ENCODE measurements at places on chromosomes 3 and 15.

DNA sequence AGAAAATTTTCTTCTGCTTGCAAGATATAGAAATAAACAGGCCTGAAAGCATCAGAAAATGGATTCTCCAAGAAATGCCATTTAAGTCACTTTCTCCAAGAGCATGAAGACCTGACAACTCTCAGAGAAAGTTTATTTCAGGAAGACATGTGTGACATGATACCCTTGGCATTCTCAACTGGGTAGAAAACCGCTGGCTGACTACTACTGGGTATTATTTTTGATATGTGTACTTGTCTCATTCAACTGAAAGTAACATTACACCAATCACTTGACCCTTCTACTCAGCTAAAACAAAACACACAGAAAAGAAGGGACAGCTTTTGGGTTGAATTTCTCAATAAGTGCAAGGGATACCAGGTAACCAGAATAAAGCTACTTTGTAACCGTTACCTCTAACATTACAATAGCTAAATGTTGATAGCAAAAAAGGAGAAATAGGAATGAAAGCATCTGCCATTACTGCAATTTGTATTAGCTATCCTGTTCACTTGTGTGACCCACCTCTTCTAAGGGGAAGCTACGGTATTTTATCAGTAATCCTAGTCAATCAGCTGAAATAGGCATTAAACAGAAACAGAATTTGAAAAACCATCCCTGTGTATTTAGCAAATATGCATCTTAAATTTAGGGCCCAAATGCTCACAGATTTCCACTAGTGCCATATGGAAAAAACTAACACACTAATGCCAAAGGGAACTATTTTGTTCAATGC is 7.3 kb downstream of the TRA2B start:
- DNase-seq = no peak

DNA sequence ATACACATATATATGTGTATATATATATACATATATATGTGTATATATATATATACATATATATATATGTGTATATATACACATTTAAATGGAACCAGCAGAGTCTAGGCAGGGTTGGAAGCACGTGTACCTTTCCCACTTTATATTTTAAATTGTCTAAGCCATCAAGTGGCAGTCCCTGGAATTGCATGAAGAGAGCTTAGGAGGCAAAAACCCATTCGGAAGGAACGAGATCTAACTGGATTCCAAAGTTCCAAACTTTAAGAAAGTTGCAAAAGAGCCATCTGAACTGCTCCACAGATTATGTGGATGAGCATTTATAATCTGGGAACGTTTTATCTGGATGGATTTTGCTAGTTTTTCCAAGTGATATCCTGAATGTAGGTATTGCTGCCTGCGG is 186.5 kb downstream of the FOXP1 start:
- DNase-seq = peak; percentile 38

GRCh38 chr3:13419505-13420044 is 547 bp downstream of the NUP210 start:
- DNase-seq = no peak

DNA sequence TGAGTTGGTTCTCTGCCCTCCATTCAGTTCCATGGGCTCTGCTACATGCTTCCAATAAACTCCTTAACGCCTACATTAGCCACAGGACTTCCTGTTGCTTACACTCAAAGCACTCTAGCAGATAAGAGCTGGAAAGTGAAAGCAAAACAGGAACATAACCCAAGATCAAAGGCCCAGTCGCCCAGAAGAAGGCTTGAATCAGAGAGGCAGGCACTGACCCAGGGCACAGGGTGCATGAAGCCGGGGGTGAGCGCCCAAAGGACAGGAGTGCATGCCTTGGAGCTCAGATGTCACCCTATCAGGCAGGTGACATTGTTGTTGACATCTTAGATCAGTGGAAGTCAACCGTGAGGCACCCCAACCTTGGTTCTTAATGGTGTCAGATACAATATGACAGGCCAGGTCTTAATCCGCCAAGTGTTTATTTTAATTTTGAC is 235.1 kb downstream of the UACA start:
- peak; percentile 84 for DNase-seq

DNA sequence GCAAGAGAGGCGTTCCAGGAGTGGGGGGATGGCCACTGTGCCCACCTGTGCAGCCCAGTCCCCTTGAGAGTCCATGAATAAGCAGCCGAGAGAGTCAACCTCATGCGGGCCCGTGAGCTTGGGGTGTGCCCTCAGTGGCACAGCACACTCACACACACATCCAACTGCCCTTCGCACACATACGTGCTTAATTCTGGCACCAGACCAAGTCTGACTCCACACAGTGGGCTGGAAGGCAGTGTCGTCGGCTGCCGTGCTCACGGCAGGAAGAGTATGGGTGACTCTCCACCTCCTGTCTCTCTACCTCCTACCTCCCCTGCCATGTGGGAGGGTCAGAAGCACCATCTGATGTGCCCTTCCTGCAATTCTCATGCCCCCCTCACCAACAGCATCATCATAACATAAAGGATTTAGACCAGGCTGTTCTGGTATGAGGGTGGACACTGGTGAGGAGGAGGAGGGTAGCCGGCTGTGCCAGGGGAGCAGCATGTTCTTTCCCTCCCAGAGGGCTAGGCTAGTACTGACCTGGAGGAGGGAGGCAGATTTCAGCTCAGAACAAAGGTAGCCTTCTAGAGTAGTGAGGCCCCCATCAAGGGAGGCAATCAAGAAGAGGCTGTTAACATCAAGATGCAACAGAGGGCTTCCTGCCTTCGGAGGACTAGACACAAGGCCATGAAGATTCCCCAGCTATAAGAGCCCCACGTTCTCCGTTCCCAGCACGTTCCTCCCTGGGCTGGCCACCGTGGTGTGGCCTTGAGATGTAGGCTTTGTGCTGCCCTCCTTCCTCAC is 5.3 kb upstream of the STRA6 start:
- DNase-seq = no peak

GRCh38 chr3:12303534-12303933 is 14.7 kb downstream of the PPARG start:
- peak; percentile 84 for DNase-seq

- no peak for DNase-seq
Measured at GRCh38 chr3:173440514-173440913, 43.0 kb downstream of the NLGN1 start.

DNA sequence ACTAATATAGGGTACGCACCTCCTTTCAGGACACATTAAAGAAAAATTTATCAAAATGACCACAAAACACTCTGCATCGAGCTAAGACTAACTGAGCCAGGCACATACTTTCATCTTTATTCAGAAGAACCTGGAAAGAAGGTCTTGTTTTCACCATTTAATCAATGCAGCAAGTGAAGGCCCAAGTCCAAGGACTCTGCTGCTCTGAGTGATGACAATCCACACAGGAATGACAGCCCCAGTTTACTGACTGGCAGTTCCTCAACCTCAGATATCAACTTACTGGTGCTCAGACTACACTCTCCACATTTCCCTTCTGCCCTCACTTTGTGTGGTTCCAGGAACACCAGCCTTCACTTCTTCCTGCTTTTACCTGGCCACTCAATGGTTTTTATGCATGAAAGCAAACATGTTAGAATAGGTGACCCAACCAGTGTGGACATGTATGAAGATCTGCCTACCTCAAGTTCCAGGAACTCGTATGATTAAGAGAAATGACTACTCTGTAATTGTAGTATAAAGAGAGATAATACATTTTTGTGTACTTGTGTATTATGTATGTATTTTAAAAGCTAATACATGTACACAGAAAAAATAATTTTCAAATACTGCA is 29.1 kb upstream of the RASA2 start:
- DNase-seq = no peak

GRCh38 chr3:59982510-59982909 is 932.7 kb upstream of the CFAP20DC start:
- DNase-seq = no peak

GRCh38 chr3:135565546-135565945 is 400.0 kb upstream of the PPP2R3A start:
- no peak for DNase-seq

GRCh38 chr15:101407439-101407838 is 82.1 kb downstream of the PCSK6 start:
- no peak for DNase-seq

DNA sequence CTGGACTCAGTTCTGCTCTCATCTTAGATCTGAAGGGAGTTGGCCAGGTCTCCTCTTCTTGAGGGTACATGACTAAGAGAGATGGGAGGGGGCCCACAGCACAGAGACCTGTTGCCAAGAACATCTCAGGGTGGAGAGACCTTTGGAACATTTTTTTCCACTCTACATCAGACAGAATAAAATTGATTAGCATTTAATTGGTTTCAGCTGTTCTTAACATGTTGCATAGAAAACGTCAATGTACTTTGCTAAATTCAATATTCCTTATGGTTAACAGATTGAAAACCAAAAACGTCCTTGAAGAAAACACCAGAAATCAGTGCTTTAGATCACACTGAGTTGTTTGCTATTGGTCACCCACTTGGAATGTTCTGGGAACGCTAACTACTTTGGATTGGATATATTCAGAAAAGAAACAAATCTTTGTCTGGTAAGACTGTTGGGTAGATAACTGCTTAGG is 36.4 kb upstream of the FSTL1 start:
- DNase-seq = peak; percentile 62

DNA sequence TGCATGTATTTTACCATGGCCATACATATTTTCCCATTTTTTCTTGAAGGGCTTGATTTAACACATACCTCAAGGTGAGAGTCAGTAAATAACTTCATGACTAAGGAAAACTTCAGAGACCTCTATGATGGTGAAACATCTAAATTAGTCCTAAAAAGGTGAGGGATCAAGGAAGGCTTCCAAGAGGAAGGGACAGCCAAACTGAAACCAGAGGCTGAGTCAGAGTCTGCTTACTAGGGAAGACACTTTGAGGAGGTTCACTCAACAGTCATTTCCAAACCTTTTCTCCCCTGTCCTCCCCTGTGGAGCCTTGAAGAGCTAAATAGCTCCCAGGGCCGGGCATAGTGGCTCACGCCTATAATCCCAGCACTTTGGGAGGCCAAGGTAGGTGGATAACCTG is 206.6 kb downstream of the SHQ1 start:
- DNase-seq = no peak

- DNase-seq = no peak
Measured at GRCh38 chr15:57595011-57595866, 3.5 kb downstream of the MYZAP start.

DNA sequence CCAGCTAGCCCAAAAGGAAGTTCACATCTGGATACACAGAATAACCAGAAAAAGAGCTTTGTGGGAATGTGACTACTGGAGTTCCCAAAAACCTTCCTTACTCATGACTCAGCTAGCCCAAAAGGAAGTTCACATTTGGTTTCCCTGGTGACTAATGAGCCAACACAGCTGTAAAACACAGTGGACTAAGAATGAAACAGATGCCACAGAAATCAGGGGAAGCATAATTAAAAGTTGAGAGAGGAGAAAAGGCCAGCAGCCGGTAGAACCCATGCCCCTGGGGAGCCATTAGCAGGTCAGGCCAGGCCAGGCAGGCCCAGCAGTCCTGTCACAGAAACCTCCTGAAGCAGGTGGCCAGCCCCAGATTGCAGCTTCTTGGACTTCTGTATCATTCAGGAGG is 130.3 kb downstream of the GHSR start:
- DNase-seq = peak; percentile 96

DNA sequence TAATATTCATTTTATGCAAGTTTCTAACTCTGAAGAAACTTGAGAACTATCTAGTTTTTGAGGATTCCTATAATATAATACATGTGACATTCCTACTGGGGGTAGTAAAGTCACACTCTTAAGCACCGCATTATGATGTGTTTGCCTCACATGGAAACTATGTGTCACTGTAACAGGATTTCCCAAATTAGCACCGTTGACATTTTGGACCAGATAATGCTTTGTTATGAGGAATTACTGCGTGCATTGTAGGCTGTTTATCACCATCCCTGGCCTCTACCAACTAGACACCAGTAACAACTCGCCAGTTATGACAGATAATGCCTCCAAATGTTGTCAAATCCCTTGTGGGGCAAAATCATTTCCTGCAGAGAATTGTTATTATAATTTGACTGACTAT is 267.8 kb downstream of the RAP2B start:
- DNase-seq = no peak

DNA sequence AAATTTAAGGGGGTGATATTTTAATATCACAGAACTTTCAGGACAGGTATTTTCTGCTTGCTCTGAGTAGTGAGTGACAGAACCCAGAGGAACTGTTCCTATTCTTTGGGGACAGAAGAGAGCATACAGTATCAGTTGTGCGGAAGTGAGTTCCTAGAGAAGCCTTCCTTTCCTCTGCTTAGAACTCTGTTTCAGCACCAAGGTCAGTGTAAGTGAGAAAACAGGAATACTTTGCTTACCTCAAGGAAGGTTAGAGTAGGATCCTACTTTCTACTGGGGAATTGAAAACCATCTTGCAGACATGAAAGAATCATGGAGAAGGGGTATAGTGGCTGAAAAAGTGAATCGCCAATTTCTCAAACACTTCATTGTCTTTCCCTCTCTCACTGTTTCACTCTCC is 542.4 kb downstream of the SQOR start:
- DNase-seq = no peak

DNA sequence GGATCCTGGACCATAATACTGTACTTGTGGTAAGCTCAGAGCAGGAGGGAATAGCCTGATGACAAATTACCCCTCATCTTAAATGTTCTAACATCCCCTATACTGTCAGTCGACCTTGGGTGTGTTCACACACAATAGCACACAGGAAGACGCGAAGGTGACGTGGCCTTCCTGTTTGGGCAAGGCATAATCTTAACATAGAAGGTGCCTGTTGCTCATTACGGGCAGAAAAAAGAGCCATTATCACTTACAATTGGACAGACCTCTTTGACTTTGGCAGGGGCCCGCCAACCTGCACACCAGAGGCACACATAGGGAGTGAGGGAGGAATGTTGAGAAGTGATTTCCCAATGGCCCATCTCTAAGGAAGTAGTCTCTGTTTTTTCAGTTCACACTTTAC is 144.2 kb downstream of the ANO10 start:
- DNase-seq = no peak

- DNase-seq = peak; percentile 55
Measured at GRCh38 chr3:132730891-132731580, 8.8 kb upstream of the NPHP3 start.

- DNase-seq = no peak
Measured at GRCh38 chr3:68378631-68379030, 553.7 kb downstream of the TAFA4 start.

- DNase-seq = no peak
Measured at GRCh38 chr3:31011380-31011779, 116.9 kb upstream of the GADL1 start.

GRCh38 chr15:69861331-69862171 is 236.2 kb downstream of the TLE3 start:
- peak; percentile 26 for DNase-seq

GRCh38 chr3:51382947-51383578 is 2.0 kb upstream of the MANF start:
- no peak for DNase-seq
